Stromal cell of bone marrow (primary cell): ENCODE measurements at places on chromosomes 2 and 18.

- DNase-seq = no peak
Measured at GRCh38 chr18:24500217-24500616, 39.8 kb downstream of the HRH4 start.

GRCh38 chr18:10013621-10014543, 100.1 kb downstream of the VAPA start:
- DNase-seq = no peak

GRCh38 chr2:75276093-75277029, 77.0 kb upstream of the TACR1 start:
- DNase-seq = peak; percentile 53

DNA sequence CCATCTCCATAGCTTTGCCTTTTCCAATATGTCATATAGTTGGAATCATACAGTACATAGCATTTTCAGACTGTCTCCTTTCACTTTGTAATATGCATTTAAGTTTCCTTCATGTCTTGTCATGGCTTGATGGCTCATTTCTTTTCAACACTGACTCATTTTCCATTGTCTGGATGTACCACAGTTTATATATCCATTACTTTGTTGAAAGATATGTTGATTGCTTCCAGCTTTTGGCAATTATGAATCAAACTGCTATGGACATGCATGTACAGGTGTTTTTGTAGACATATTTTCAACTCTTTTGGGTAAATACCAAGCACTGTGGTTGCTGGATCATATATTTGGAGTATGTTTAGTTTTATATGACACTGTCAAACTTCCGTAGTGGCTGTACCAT, 26.3 kb downstream of the ACSL3 start:
- DNase-seq = no peak

- DNase-seq = peak; percentile 27
Measured at GRCh38 chr2:237744613-237745249, 53.8 kb upstream of the RBM44 start.

- DNase-seq = no peak
Measured at GRCh38 chr18:23938043-23938756, 76.4 kb upstream of the TTC39C start.

DNA sequence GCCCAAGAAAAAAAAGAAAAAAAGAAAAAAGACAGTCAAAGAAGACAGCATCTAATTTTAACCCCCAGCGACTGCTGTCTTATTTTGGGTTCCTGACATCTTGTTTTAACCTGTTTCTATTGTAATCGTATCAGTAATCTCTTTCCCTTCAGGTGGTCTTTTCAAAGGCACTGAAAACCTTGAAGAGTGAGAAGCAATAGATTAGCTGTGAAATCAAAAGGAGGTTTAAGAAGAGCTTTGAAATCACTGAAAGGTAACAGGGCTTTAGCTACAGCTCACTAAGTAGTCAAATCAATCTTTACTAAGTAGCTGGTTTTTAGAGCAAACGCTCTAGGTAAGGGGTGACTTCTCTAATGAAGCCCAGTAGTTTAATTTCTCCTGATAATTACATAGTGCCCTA, 5.4 kb upstream of the TANC1 start:
- DNase-seq = no peak

DNA sequence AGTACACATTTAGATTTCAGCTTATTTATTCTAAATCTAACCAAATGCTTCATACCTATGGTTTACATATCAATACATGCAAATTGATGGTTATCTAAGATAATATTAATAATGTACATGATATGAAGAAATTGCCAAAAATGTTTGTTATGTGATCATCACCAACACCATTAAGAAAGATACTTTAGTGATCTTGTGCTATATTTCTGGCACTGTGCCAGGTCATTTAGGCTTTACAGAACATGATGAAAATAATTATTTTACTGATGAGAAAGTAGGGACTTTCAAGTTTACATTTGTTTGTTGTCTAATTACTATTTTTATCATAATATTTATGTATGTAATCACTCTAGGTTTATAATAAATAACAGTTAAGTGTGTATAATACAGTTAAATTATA, 158.3 kb downstream of the GULP1 start:
- no peak for DNase-seq
